Lung (tissue), 17 donors: ENCODE measurements at places on chromosomes 4 and X. TPM values are rescaled to one million over a fixed set of nuclear protein-coding genes. Genes with fewer than 3 reads are reported as not detected.

The VCX2 gene
- not detected for total RNA-seq

The MUC7 gene
- total RNA-seq: not detected

The SPANXA1 gene
- total RNA-seq: not detected

- peak; percentile 91 for DNase-seq
Observed at GRCh38 chrX:149504915-149505651, at the start of gene IDS. Gene IDS (minus strand): TSS chrX:149505306. CDS start chrX:149505137, 169 bp downstream.

The CLDN34 gene
- 1.3 TPM for total RNA-seq

DNA sequence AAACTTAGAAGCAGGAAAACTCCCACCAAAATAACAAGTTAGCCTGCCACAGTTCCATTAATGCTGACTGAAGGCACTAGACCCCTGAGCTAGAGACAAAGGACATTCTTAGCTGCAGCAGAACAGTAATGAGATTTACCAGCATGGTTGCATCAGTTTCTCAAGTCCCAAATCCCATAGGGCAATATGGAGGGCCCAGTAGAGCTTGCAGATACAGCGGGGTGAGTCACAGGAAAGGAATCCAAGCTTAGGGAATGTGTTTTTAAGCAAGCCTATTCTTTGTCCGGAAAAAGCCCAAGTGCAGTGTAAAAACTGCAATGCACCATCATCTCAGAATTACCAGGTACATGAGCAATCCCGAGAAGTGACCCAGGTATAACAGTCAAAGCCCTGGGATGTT lies 51.3 kb upstream of the EXOC1L start:
- DNase-seq: no peak

DNA sequence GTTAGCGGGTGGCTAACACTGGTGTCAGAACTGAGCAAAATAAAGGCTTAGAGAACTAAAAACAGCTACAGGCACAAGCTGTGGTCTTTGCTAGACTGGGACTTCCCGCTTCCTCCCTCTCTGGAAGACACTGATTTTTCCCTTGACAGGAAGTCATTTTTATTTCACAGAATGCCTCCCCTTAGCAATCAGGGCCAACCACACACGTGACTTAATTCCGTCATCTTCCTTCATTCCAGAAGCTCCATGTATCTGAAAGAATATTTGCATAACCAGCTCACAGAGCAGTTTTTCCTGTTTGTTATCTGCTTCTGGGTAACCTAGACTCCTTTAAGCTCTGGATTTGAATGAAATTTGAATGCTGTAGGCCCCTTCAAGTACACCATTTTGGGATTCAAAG lies 327.5 kb upstream of the FRG1 start:
- DNase-seq: peak; percentile 54

The UGT2A1 gene
- not detected for total RNA-seq

GRCh38 chr4:95839891-95840290 lies at the start of gene PDHA2:
Gene PDHA2 (plus strand): TSS chr4:95840093. CDS start chr4:95840151, 58 bp downstream.
- DNase-seq: no peak

DNA sequence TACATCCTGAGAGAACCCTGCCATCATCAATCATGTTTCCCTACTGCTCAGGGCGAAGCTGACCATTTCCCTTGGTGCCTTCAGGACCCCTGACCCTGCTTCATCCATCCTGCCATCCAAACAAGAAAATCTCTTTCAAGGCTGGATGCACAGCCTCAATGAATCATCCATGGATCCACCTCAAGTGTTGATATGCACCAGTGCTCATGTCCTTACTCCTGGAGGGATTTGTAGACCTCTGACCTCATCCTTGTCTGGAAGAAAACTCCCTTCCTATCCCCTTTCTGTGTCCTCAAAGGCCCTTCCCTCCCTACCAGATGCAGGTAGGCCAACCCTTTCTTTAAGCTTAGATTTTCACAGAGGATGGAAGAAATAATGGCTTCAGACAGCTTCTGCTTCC lies 24.6 kb downstream of the BEX3 start:
- DNase-seq: no peak

GRCh38 chr4:154743683-154744340 lies at the start of gene LRAT:
Gene LRAT (plus strand): TSS chr4:154744000. CDS start chr4:154744327, 327 bp downstream.
- peak; percentile 52 for DNase-seq

GRCh38 chr4:138297743-138298405 lies 55.7 kb upstream of the SLC7A11 start:
- peak; percentile 16 for DNase-seq

DNA sequence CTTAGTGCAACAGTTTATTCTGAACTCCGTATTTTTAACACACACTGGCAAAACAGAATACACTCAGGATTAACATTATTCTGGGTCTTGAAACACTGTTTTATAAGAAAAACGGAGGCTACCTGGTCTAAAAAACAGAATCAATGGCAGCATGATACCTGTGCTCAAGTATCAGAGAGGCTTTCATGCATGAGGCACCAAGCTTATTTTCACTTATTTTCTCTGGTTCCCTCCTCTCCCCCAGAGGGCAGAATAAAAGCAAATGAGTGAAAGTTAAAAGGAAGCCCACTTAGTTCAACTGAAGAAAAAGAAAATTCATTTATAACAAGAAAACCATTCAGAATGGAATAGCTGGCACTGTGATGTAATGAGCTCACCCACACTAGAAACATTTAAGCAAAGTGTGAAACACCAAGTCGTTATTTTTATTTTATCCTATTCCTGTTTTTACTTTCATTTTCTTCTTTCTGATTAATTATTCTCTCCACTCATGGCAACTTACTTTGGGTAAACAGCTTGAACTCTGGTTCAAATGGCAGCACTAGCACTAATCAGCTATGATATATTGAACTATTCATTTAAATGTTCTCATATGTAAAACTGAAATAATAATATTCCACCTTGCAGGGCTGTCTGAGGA lies 211.8 kb downstream of the PPP3CA start:
- DNase-seq: no peak

The GRK4 gene
- total RNA-seq: 4.6 TPM

DNA sequence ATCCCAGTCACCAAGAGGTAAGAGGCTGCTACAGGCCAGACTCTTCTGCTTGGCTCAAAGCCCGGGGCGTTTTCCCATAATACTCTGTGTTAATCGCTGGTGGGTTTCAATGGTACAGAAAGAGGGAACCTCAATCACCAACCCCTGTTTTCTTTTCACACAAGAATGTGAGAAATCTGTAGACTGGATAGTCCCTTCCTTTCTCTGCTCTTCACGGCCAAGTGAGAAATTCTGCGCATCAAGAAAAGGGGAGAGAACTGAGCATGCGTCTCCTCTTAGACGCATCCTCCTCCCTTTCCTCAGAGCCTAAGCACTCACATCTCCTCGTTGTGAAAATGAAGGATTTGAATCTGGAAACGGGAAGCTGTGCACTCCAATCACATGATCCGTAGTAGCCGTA lies 64.7 kb downstream of the CLNK start:
- DNase-seq: no peak

GRCh38 chr4:125283707-125284279 lies 31.0 kb upstream of the FAT4 start:
- peak; percentile 43 for DNase-seq

The ASB5 gene
- total RNA-seq: 0.31 TPM
